Spinal cord (tissue), 10 donors: ENCODE measurements at places on chromosomes 1 and 21.

GRCh38 chr1:242554577-242554976 is 30.1 kb upstream of the PLD5 start:
- no peak for DNase-seq

GRCh38 chr1:38614861-38615260 is 244.7 kb downstream of the RRAGC start:
- no peak for DNase-seq

GRCh38 chr1:78688697-78689096 is 39.1 kb downstream of the IFI44 start:
- DNase-seq, result no peak

DNA sequence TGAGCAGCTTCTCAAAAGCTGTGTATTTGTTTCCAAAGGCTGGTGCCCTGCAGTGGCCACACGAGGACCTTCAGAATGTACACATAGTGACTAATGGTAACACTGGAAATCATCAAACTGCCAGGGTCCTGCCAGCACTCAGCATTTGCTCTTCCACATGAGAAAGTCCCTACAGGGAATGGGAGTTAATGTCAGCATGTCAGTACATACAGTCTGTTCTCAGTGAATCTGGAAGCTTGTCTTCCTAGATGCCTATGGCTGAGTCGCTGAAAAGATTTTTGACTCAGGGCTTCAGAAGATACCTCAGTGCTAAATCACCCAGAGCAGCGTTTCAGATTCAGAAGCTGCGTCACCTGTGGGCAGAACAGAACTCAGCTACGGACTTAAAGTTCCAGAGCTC is 108.2 kb downstream of the CDC7 start:
- no peak for DNase-seq

DNA sequence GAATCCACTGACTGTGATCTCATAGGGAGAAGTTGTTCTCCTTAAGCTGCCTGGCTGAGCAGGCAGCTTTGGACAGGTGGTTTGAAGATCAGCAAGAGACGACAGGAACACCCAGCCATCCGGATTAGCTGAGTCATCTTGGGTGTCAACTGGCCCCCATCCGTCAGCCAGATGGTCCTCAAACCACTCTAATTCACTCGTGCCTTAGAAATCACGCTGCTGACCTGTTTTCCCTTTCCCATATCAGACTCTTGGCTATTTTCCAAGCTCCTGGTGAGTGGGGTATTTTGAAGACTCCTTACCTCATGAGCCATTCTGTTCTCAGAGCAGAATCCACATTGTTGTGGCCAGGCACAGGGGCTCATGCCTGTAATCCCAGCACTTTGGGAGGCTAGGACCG is 149.1 kb upstream of the L1TD1 start:
- DNase-seq, result no peak
